Left ventricle myocardium inferior (tissue), 1 donor: ENCODE measurements at places on chromosomes 3 and 15. TPM values are rescaled to one million over a fixed set of nuclear protein-coding genes. Genes with fewer than 3 reads are reported as not detected.

GRCh38 chr3:72175296-72175858, 390.4 kb upstream of the PROK2 start:
- H3K36me3 ChIP-seq = no peaks in the 10 kb centered on the region
- H3K4me3 ChIP-seq = no peak overlapping the region
- H3K27me3 ChIP-seq = peaks cover 8% of the 10 kb centered on the region
- H3K4me1 ChIP-seq = peaks cover 41% of the 10 kb centered on the region
- H3K27ac ChIP-seq = no peak overlapping the region

DNA sequence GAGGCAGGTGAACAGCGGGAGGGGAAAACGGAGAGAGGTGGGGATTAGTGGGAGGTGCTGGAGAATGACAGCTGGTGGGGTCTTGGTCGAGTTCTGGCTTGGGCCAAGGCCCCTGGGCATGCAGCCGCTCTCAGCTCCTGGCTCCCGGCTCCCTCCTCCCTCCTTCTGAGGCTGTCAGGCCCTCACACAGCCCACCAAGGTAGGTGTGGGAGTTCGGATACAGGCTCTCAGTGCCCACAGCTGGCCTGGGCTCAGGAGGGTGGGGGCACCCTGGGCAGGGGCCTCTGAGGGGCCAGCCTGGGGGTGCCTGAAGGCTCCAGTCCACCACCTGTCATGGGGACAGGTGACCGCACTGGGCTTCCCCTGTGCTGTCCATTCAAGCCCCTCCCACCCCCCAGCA, 39.9 kb downstream of the PLXNA1 start:
- no peaks in the 10 kb centered on the region for H3K27me3 ChIP-seq
- no peak for DNase-seq
- H3K27ac ChIP-seq = no peak overlapping the region

- no peak overlapping the region for H3K4me3 ChIP-seq
- H3K4me1 ChIP-seq = peaks cover 100% of the 10 kb centered on the region
- no peak for DNase-seq
- H3K27ac ChIP-seq = peak overlapping the region; percentile 96
- no peaks in the 10 kb centered on the region for H3K27me3 ChIP-seq
These were observed 530.0 kb downstream of the FOXP1 start for GRCh38 chr3:71053495-71053894.

DNA sequence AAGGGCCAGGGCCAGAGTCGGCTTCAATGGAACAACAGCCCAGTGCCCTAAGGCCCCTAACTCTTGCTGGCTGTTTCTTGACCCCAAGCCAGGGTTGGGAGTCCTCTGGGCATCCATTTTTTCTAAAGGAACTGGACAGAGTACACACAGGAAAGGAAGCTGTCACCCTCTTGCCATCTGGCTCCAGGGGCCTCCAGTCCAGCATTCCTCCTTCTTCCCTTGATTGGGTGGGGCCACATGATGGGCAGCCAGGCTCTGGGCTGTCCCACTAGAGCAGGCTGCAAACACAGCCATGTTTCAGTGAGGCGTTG, 1.6 kb upstream of the GRAMD2A start:
- no peak for DNase-seq
- no peak overlapping the region for H3K27ac ChIP-seq
- H3K4me3 ChIP-seq = no peak overlapping the region
- peaks cover 22% of the 10 kb centered on the region for H3K27me3 ChIP-seq

The XCR1 gene
- total RNA-seq = not detected

GRCh38 chr15:84879088-84879780, 5.2 kb upstream of the SLC28A1 start:
- no peak overlapping the region for H3K27ac ChIP-seq
- H3K4me3 ChIP-seq = no peak overlapping the region
- H3K27me3 ChIP-seq = no peaks in the 10 kb centered on the region
- DNase-seq = no peak

- H3K4me3 ChIP-seq = no peak overlapping the region
- H3K36me3 ChIP-seq = no peaks in the 10 kb centered on the region
- DNase-seq = no peak
- no peaks in the 10 kb centered on the region for H3K27me3 ChIP-seq
- no peak overlapping the region for H3K27ac ChIP-seq
These were observed 353.1 kb downstream of the ERC2 start for GRCh38 chr3:56115199-56115598.

DNA sequence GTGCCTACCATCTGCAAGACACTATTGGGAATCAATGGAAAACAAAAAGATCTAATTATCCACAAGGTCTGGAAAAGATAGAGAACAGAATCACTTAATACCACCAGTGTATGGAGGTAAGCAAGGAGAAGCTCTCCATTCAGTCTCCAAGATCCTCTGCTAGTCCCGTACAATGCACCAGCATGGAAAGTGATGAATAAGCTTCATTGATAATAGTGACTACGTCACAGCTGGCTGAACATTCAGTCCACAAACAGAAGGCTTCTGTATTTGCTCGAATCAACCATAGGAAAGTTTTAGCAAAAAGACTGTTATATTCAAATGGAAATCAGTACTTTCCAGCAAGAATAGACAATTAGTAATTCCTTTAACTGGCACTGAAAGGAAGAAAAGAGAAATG, 42.9 kb downstream of the IGSF11 start:
- peak overlapping the region; percentile 52 for H3K27ac ChIP-seq
- H3K27me3 ChIP-seq = no peaks in the 10 kb centered on the region
- H3K4me3 ChIP-seq = no peak overlapping the region
- no peak for DNase-seq
- H3K4me1 ChIP-seq = peaks cover 19% of the 10 kb centered on the region
- H3K36me3 ChIP-seq = no peaks in the 10 kb centered on the region

DNA sequence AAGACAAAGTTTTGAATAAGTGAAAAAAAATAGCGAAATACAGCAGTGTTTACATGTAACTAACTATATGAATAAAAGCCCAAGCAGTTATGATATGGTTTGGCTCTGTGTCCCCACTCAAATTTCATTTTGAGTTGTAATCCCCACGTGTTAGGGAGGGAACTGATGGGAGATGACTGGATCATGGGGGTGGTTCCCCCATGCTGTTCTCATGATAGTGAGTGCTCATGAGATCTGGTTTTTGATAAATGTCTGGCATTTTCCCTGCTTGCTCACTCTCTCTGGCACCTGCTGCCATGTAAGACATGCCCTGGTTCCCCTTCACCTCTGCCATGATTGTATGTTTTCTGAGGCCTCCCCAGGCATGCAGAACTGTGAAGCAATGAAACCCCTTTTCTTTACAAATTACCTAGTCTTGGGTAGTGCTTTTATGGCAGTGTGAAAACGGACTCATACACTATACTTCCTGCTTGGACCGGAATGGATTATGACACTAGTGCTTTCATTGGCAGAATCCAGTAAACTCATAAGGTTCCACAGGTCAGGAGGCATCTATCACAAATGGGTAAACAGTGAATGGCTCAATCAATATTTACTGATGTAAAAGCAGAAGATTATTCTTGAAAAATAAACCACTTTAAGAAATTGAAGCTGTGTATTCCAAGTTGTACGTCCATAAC, 192.1 kb downstream of the CBLB start:
- no peak for DNase-seq
- peaks cover 53% of the 10 kb centered on the region for H3K4me1 ChIP-seq
- H3K27ac ChIP-seq = peak overlapping the region; percentile 16

DNA sequence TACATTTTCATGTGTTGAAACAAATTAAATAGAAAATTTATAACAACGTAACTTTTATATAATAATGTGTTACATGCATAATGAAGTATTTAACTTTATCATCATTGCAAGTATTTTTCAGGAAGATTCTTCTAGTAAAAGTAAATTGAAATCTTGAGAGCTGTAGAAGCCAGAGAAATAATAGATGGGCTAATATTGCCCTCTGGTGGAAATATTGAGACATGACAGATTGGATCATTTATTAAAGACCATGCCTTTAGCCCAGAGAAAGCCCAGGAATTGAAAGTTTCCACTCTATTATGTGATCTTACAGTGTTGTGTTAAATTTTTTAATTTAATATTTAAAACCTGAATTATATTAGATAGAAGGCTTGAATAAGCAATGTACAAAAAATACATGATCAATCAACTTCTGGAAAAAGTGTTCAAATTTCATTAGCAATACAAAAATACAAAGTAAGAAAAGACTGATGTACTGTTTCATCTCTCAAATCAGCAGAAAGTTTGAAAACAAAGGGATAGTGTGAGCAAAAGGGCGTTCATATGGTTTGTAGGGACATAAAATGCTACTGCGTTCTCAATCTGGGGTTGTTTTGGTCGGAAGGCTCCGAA, 52.7 kb upstream of the SPTSSB start:
- H3K36me3 ChIP-seq = no peaks in the 10 kb centered on the region
- no peaks in the 10 kb centered on the region for H3K27me3 ChIP-seq
- DNase-seq = no peak
- H3K27ac ChIP-seq = no peak overlapping the region
- H3K4me1 ChIP-seq = peaks cover 4% of the 10 kb centered on the region

GRCh38 chr3:14845180-14845579, 26.4 kb downstream of the FGD5 start:
- no peak for DNase-seq
- no peaks in the 10 kb centered on the region for H3K36me3 ChIP-seq
- peaks cover 50% of the 10 kb centered on the region for H3K27me3 ChIP-seq
- peaks cover 83% of the 10 kb centered on the region for H3K4me1 ChIP-seq

DNA sequence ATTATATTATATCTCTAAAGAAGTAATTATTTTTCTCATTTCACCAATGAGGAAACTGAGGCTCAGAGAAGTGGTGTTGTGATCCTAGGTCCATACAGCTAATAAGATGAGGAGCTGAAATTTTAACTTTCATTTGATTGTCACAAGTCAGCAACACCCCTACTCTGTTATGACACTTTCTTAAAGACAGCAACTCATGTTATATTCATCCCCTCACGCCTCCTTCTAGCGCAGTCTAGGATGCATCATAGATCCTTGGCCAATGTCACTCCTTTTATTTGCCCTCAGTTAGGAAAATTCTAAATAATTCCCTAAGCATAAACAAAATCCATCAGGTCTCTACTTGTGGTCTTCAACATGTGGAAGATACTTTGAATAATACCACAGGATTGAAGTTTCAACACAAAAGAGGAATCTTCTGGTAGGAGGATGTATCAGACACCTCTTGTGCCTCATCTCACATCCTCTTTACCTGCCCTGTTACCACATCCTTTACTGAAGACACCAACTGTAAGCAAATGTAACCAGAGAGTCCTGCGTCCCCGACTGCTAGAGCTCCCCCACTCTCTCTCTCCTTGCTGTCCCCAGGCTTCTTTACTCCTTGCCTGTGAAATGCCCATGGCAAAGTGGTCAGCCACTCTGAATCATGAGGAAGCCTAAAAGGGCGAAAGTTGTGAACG, 53.7 kb downstream of the TRIM42 start:
- no peak for DNase-seq
- no peak overlapping the region for H3K4me3 ChIP-seq
- peaks cover 22% of the 10 kb centered on the region for H3K27me3 ChIP-seq
- H3K27ac ChIP-seq = no peak overlapping the region

The IFRD2 gene
- total RNA-seq = 54.9 TPM

- peaks cover 49% of the 10 kb centered on the region for H3K4me1 ChIP-seq
- no peaks in the 10 kb centered on the region for H3K27me3 ChIP-seq
- H3K27ac ChIP-seq = peak overlapping the region; percentile 95
- H3K4me3 ChIP-seq = peak overlapping the region; percentile 92
- no peak for DNase-seq
These were observed 1.2 kb upstream of the EIF3J start for GRCh38 chr15:44535523-44536301.

The RMDN3 gene
- total RNA-seq = 20.3 TPM

DNA sequence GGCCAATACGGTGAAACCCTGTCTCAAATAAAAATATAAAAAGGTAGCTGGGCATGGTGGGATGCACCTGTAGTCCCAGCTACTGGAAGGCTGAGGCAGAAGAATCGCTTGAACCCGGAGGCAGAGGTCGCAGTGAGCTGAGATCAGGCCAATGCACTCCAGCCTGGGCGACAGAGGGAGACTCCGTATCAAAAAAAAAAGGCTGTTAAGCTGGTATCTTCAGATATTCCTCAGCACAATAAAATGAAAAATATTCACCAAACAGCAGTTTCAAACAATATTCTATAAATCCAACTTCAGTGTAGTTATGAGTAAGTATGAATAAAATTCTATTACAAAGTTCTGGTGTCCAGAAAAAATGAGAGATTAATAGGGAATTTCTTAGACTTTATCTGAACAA, 14.2 kb downstream of the DENND4A start:
- H3K27me3 ChIP-seq = no peaks in the 10 kb centered on the region
- no peak overlapping the region for H3K27ac ChIP-seq
- no peaks in the 10 kb centered on the region for H3K36me3 ChIP-seq
- H3K4me3 ChIP-seq = no peak overlapping the region
- DNase-seq = no peak

DNA sequence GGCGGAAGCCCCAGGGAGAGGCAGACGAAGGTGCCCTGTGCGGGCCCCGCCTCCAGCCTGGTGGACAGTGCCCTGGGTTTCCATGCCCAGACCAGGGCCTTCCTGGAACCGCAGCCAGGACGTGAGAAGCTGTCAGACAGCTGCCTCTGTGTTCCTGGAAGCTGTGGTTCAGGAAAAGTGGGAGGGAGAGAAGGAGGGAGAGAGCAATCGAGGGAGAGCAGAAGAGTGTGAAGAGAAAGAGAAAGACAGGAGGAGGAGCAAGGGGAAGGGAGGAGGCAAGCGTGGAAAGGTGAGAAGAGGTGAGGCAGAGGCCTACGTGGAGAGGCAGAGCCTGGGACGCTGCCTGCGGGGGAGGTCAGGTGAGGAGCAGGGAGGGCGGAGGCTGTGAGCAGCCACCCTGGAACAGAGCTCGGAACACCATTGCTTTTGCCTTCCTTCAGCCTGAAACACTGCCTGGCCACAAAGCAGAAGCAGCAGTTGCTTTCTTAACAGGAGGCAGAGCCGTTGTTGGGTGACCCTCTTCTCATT, 18.6 kb downstream of the ZDHHC19 start:
- H3K27me3 ChIP-seq = no peaks in the 10 kb centered on the region
- peak overlapping the region; percentile 86 for H3K27ac ChIP-seq
- no peak overlapping the region for H3K4me3 ChIP-seq
- peaks cover 33% of the 10 kb centered on the region for H3K4me1 ChIP-seq
- DNase-seq = peak; percentile 29
